ENCODE measurements at places on chromosomes 1 and 21.

GRCh38 chr1:214319938-214320337, 39.0 kb downstream of the SMYD2 start:
- DNase-seq = no peak

DNA sequence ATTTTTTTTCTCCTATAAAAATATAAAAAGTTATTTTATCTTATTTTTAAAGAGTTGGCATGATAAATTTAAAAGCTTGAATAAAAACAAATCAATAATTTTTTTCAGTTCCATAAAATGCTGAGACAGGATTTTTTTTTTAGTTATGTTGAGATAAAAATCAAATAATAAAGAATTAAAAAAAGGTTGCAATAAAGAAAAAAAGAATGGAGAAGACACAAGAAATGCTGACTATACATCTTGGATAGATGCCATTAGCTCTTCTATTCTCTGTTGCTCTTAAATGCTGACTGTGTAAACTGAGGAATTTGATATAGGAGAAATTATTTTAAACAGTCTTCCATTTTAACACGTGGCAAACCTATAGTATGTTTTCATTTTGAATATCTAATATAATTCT, 2298.5 kb downstream of the MRPL39 start:
- no peak for DNase-seq

DNA sequence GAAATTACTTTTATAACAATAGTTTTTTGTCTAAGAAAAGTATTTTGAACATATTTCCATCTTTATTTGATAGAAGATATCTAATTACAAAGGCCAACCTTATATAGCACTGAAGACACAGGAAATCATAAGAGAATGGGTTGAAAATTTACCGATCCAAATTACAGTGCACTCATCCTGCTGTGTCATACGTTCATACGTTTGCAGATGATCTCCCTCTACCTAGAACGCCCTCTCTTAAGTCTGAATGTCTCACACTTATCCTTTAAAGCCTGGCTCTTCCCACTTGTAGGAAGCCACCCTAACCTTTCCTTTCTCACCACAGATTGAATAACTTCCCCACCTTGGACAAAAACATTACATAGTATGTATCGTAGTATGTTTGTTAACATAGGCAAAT, 9.3 kb downstream of the ASH1L start:
- no peak for DNase-seq

DNA sequence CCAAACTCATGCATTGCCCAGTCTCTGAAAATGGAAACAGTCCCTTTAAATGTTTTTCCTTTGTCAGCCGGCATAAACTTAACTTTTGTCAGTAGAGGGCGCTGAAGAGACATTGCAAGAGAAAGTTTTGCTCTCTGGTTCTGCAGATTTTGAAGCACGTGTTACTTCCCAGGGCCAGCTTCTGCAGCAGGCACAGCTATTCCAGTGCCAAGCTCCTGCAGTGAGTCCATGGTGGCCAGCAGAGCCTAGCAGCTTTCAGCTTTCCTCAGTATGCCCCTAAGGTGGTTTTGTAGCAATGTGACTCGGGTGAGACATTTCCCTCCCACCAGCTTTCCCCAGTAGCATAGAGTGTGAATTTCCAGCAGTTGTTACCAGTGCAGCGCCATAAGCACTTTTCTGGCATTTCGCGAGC, 2.6 kb upstream of the IFI44L start:
- DNase-seq = peak; percentile 87

- no peak for DNase-seq
These were observed 134.9 kb downstream of the CLEC20A start for GRCh38 chr1:178361847-178362246.

DNA sequence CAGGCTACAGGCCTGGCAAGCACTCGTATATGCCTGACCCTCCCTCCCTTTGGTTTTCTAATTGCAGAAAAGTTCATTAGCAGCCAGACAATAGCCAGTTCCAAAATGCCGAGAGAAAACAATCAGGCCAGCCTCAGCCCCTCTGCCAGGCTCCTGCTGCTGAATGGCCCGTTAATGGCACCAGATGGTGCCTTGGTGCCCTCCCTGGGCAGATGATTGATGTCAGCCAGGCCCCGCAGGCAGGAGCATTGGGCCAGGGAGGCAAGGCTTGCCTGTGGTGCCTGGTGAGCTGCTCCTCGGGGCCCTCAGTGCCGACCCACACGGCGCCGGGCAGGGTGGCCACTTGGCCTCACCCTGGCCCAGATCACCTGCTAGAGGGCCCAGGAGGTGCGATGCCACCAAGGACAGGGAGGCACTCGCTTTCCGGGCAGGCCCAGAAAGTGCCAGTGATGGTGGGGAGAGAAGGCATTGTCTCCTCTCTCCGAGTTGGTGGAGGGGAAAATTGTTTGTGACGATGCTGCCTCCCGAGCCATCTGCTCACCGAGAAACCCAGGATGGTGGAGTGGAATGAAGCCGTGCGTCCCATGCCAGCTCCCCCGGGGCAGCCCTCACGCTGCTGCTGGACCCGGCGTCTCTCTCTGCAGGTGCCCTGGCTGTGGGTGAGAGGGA, 28.1 kb downstream of the QSOX1 start:
- no peak for DNase-seq

DNA sequence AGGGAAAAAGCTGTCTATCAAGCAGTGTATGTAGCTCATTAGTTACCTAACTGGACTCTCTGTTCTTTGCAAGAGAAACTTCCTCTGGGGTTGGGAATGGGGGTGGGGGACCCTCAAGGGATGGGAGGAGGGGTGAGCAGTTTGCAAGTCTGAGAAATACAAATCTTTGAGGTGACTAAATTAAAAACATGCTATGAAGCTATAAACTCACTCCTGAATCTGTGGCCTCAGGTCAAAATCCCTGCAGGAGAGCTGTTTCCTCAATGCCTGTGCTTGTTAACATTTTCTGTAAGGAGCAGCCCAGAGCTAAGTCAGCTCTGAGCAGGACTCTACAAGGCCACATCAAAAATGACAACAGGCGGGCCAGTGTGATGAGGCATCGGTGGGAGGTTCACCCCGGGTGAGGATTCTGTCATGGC, 32.8 kb upstream of the PTPRC start:
- no peak for DNase-seq

- no peak for DNase-seq
These were observed 162.1 kb downstream of the GRIK3 start for GRCh38 chr1:36872126-36872754.

DNA sequence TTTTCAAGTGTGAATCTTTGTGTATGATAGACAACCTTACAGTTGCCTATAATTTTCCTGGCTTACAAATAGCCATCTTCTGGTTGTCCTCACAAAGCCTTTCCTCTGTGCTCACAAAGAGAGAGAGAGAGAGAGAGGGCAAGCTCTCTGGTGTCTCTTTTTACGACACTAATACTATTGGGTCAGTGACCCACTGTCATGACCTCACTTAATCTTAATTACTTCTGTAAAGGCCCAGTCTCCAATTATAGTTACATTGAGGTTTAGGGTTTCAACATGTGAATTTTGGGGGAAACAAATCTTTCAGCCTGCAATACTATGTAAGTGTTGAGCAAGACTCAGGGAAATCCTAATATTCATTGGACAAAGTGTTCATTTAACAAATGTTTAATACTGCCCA, 167.4 kb upstream of the COL11A1 start:
- no peak for DNase-seq

- no peak for DNase-seq
These were observed 413.9 kb downstream of the DUSP10 start for GRCh38 chr1:221327954-221328353.

GRCh38 chr1:225857256-225857655, 24.9 kb downstream of the TMEM63A start:
- DNase-seq = peak; percentile 45

- no peak for DNase-seq
These were observed 212.2 kb upstream of the RAB4A start for GRCh38 chr1:229058729-229059128.

GRCh38 chr1:89087241-89087640, 22.2 kb upstream of the GBP1 start:
- DNase-seq = no peak

DNA sequence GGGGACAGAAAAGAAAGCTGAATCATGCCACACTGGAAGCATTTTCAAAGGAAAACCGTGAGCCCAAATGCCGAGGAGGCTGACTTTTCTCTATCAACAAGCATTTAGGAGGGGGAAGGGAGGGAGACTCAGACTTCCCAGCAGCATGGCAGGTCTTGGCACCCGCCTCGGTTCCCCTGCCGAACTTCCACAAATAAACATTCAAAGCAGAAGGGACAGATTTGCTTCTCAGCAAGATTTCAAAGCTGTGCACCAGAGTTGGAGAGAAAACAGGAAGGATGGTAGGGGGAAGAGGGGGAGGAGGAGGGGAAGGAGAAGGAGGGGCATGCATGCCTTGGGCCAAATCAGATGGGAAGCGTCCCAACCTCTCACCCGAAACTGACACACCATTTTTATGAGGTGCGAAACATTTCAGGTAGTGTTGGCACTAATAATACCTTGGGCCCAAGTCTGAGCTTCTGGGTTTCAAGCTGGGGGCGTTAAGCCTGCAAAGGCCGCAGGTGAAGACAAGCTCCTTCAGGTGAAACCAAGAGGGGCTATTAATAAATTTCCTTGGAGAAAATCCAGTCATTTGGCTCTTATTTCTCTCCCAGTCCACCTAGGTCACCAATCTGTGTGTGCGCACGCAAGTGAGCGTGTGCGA, 26.4 kb downstream of the ABCA4 start:
- no peak for DNase-seq

- DNase-seq = no peak
These were observed 12.2 kb downstream of the KCNJ15 start for GRCh38 chr21:38268864-38269575.

DNA sequence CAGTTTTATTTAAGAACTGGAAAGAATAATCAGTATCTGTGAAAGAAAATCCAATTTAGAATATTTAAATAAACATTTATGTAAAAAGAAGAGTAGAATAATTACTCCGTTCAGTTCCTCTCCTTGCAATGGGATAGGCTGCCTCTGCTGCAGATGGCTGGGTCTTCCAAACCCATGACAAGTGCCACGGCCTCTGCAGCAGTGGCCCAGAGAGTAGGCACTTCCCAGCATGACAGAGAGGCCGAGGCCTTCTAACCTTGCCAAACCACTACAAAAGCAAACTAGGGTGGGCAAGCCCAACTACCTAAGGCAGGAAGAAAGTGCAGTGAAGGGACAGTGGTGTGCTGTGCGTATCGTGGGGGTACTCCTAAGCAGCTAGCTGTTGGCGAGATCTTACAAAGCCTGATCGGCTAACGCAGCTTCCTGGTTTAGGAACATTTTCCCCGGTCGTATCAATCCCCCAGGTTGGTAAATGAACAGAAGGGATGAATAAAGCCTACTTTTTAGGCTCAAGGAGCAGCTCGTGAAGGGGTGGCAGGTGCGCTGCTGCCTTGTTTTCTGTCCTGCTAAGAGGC, 14.5 kb downstream of the ICMT start:
- no peak for DNase-seq

DNA sequence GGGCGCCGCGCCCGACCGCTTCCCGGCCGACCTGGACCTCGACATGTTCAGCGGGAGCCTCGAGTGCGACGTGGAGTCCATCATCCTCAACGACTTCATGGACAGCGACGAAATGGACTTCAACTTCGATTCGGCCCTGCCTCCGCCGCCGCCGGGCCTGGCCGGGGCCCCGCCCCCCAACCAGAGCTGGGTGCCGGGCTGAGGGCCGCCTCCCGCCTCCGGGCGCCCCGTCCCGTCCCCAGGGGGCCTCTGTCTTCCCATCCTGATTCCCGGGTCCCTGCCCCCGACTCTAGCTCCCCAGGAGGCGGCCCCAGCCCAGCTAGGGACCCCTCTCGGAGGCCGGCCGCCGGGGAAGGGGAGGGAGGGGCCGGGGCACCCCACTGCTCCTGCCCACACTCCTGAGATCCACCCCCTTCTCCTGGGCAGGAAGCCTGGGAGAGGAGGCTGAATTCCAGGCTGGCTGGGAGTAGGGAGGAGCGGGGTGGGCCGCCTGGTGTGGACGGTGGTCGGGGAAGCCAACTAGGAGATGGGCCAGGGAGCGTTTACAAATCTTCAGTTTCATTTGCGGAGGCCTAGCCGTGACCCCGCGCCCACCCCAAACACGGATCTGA, 21.4 kb downstream of the FOXO6 start:
- DNase-seq = no peak

DNA sequence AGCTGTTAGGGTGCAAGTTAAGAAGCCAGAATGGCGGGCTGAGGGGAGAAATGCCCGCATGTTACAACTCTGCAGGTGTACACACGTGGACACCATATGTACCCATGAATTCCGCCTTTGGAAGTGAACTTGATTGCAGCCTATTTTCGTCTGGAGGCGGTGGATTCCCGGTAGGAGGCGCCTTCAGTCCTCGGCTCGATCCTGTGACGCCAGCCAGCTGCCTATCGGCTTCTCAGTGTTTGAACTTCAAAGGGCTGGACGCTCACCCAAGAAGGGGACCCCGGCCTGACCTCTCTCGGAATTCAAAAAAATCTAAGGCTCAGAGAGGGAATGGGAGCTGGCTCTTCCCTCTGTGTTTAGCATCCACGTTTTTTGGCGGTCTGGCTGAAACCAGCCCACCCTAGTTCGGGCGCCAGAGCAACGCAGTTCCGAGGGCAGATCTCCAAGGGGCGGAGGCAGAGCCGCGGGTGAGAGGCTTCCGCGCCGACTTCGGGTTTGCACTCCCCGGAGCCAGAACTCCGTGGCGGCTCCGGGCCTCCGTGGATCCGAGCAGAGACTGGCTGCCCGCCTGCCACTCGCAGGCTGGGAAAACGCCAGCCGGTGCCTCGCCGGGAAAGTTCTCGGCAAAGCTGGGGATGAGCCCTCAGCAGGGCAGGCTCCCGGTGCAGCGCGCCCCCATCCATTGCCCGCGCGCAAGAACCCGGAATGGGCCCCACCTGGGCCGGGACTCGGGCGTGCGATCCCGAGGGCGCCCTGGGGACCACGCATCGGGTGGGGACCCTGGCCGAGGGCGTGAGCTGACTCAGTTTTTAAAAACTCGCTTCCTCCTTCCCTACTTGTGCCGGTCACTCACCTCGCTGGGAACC, 996 bp upstream of the TMEM51 start:
- DNase-seq = peak; percentile 82

DNA sequence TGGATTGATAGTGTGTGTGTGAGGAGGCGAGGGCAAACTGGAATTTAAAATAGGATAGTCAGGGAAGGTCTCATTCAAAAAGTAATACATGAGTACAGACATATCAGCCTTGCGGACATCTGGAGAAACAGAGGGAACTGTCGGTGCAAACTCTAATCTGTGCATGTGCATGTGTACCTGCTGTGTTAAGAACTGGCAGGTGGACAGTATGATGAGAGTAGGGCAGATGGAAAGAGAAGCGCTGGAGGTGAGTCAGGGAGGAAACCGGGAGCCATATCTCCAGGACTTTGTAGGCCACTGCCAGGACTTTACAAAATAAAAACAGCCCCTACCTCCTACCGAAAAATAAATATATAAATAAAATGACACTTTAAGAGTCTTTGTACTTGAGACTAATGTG, 31.3 kb upstream of the MYBPHL start:
- DNase-seq = no peak
